CD14-positive monocyte (primary cell): ENCODE measurements at places on chromosomes 1 and 21.

DNA sequence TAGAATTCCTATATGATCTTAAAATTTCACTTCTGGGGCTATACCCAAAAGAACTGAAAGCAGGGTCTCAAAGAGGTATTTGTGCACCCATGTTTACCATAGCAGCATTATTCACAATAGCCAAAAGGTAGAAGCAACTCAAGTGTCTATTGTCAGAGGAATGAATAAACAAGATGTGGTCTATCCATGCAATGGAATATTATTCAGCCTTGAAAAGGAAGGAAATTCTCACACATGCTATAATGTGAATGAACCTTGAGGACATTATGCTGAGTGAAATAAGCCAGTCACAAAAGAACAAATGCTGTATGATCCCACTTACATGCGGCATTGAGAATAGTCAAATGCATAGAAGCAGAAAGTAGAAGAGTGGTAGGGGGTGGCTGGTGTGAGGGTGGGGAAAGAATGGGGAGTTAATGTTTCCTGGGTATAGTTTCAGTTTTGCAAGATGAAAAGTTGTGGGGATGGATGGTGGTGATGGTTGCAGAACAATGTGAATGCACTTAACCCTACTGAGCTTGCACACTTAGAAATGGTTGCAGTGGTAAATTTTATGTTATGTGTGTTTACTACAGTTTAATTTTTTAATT, 122.4 kb downstream of the TOMM20 start:
- DNase-seq = no peak

DNA sequence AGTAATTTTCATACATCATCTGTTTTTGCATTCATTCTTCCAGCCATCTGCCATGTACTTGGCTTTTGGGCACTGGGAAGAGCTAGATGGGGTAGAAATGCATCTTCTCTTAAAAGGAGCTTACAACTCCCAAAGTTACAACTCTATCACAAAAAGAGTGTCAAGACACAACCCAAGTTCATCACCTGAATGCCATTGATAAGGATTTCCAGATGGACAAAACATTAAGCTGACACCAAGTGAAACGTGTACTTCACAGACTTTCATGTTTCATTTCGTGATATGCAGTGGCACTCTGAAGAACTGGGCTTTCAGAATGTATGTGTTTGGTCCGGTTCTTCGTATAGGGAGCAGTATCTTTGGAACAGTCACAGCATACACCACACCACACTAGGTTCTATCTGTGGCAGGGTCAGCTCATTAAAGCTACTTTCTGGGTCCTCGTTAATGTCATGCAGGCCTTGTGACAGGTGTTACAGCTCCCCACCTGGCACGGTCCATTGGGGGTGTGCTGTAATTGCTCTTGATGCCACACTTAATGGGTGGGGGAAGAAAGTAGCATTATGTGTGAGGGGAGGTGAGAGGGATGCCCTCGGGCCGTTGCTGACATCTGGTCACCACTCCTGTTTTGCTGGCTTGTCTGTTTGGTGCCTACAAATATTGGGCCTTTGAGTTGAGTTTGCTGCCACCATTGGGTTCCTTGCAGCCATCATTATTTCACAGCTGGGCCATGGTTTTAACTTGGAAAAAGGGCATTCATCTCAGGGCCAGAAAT, 164.9 kb downstream of the NFIA start:
- no peak for DNase-seq

- DNase-seq = peak; percentile 26
Measured at GRCh38 chr1:220813013-220813412, 26.3 kb downstream of the MTARC1 start.

DNA sequence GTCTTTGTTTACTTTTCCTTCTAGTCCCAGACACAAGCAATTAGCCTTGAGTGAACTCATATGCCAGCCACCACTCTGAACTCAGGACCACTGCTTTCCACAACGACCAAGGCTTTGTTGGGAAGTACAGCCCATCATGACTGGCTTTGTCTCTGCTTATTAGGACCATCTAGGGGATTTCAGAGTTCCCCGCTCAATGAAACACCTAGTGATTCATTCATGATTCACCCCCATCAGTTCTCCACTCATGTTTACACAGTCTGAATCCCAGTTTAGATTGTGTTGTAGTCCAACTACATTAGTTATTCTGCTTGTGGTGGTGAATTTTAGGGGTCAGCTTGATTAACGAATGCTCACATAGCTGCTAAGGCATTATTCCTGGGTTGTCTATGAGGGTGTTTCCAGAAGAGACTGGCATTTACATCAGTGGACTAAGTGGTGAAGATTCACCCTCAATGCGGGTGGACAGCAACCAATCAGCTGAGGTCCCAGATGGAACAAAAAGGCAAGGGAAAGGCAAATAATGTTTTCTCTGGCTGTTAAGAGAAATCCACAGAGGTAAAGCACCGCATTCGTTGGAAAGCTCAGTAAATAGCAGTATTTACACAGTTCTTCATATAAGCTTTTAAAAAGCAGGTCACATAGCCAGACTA, 122.7 kb downstream of the RGS21 start:
- DNase-seq = no peak

GRCh38 chr21:37230632-37231248, 36.4 kb downstream of the VPS26C start:
- DNase-seq = no peak

GRCh38 chr1:224785040-224785328, 144.5 kb upstream of the DNAH14 start:
- no peak for DNase-seq

DNA sequence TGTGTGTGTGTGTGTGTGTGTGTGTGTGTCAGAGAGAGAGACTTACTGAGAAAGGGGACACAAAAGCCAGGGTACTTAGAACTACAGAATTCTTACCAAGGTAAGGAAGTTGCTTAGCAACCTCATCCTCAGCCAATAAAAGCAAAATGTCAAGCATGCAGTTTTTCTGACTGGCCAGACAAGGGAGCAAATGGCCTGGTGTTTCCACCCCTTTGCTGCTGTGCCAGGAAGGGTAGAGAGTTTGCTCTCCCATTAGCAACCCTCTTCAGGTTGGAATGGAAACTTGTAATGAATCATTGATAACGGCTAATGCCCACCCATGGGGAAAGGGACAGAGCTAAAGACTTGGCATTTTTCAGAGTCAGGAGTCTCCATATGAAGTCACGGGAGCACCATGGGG, 10.6 kb downstream of the RXRG start:
- no peak for DNase-seq

DNA sequence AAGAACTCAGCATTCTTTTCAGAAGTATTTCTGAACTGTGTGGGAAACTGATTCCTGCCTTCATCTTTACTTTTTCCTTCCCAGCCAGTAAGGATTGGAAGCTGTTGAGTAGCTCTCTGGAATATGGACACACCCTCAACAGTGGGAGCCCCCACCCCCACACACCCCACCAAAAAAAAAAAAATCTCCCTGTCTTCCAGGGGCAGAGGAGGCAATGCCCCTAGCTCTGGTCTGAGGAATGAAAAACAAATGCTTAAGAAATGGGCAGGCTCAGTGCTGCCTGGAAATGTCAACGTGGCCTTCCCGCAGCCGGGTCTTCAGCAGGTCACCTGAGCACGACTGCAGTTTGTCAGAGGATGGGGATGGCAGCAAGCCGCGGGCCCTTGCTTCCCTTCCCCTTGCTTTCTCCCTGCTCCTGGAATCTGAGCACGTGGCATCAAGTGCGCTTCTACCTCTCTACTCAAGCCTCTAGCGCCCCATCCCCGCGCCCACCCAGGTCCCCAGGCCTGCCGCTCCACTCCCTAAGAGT, 479 bp downstream of the RGS16 start:
- no peak for DNase-seq

- DNase-seq = no peak
Measured at GRCh38 chr1:226364514-226364899, 43.4 kb downstream of the PARP1 start.

- DNase-seq = no peak
Measured at GRCh38 chr21:44684483-44684882, 2.5 kb upstream of the KRTAP12-1 start.

- peak; percentile 29 for DNase-seq
Measured at GRCh38 chr1:175127565-175127964, 59.9 kb downstream of the TNN start.

- peak; percentile 68 for DNase-seq
Measured at GRCh38 chr1:25113086-25113485, 119.2 kb downstream of the SYF2 start.

DNA sequence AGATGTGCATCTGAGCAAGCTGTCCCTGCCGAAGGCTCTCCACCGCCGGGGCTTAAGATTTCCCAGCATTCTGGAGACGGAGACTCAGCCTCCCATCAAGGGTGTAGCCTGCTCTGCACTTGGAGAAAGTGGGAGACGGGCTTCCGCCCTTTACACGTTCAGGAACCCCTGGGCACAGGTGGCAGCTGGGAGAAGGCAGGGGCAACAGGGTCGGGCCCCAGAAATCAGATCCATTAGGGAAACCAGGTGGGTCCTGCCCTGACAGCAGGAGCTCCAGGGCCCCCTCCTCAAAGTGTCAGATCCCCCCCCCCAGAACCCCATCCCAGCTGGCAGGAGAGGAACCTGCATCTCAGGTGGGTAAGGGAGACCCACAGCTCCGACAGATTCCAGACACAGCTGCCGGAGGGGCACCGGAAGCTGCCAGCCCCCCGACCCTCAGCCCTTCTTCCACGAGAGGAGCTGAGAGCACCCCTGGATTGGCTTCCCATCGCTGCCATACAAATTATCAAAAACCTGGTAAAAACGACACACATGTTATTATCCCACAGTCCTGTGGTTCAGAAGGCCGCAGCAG, 236.6 kb downstream of the NPHP4 start:
- DNase-seq = no peak

GRCh38 chr1:194277927-194278326, 1091.5 kb upstream of the B3GALT2 start:
- no peak for DNase-seq

- DNase-seq = no peak
Measured at GRCh38 chr21:33259995-33260394, 6.2 kb upstream of the IL10RB start.

DNA sequence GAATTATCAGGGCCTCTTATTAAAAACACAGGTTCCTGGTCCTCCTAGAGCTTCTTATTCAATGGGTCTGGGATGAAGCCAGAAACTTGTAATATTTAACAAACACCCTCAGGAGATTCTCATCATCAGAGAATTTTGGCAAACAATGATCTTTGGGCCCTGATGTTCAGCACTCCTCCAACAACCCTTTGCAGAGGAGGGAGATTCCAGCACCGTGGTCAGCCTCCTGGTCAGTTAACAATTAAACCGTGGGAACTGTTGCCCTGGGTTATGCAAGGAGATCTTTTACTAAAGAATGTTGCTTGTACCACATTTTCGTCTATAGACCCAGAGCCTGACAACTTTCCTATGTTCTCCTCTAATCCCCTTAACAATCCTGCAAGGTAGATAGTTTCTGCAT, 294.4 kb downstream of the PLPP3 start:
- no peak for DNase-seq

DNA sequence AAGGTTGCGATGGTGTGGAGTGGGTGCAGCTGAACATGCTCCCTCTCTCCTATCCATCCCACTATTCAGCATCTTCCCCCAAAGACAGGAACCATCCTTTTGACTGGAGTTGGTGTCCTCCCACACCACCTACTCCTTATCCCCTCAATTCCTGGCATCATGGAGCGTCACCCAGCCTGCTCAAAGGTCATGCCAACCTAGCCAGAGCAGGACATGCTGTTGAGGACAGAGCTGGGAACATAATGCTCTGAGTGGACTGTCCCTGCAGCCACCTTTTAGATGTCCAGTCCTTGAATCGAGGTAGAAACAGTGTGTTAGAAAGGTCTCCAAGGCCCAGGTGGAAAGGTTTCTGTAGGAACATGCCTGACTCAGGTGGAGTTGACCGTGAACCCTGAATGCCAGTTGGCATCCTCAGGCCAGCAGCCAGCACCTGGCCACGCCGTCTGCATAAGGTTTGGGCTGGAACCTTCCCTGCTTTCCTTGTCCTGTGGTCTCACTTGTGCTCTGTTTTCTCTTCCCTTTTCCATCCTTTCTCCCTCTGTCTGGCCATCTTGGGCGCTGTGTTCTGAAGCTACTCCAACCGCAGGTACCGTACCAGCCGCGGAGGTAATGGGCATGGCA, 52.2 kb upstream of the CNTN2 start:
- no peak for DNase-seq

GRCh38 chr1:157114183-157115121, 14.8 kb upstream of the ETV3L start:
- no peak for DNase-seq

GRCh38 chr1:161962091-161962887, 61.4 kb downstream of the OLFML2B start:
- DNase-seq = no peak

- no peak for DNase-seq
Measured at GRCh38 chr1:226979517-226980121, 39.5 kb downstream of the COQ8A start.

GRCh38 chr1:55861676-55862340, 646.6 kb upstream of the USP24 start:
- DNase-seq = no peak

GRCh38 chr21:34648739-34649297, 20.0 kb upstream of the CLIC6 start:
- DNase-seq = no peak

DNA sequence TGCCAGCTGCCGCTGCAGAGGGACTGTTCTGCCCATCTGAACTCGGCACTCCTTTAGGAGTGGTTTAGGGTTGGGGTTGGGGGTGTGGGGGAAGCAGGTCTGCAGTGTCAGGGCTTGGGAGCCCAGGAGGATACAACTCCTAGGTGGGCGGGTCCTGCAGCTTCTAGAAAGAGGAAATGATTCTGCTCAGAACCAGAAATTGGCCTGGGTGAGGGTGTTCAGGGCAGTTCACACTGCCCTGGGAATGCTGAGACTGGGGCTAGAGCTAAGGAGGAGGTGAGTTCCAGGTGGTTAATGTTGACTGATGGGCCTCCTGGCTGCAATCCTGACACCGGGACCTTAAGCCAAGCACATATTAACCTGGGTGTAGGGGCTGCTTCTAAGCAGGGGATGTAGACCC, 4.8 kb upstream of the SLC26A9 start:
- DNase-seq = peak; percentile 51
